SK-N-SH treated with all-trans-retinoic acid at 6 μM for 48 hours (cell line): ENCODE measurements at places on chromosomes 12 and 14.

DNA sequence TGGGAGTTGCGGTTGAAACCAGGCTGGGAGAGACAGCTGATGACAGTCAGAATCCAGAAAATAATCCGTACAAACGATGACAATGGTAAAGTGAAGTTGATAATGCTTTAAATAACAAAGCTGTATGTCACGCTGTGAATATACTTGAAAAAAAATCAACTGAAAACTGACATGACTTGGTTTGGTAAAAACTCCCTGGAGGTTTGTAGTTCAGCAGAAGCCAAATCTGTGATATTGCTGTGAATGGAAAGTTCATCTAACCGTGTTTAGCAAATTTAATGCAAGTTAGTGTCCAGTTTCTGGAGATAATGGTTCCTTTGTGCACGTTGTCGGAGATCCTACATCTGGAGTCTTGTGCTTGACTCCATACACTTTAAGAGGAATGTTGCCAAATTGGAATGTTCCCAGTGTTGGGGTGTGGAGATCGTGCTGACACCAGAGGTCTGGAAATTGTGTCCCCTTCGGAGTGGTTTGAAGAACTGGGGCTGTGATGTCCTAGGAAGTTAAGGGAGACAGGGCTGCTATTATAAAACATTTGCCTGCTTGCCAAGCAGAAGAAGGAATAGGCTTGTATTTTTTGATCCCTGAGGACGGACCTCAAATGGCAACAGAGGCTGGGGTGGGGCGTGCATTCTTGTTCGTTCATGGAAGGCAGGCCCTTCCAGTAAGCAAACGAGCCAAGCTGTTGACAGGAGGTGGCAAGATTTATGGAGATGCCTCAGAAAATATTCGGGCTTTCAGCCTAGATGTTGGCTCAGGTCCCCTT is 30.6 kb downstream of the PPFIBP1 start:
- ATAC-seq = peak; percentile 66

DNA sequence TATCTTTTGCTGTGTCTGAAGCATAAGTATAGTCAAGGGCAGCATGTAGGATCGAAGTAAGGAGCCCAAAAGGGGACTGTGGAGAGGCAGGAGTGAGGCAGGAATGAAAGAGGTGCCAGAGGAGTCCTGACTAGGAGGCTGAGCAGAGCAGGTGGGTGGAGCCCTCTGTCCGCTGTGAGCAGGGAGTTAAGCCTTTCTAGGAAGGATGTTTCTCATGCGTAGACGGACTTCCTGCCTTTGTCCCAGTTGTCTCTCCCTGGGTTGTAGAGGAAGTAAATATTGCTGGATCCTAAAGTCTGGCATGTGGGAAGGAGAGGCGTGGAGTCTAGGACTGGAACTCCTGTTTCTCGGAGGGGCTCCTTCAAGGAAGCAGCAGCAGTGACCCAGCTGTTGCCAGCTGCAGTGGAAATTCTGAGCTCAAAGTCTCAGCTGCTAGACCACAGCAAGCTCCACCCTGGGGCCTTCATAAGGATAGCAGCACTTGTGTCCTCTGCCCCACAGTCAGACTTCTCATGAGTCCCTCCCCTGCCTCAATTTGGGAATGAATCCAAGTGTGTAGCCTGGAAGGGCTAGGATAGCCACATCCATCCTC is 44.0 kb downstream of the RBMS2 start:
- ATAC-seq = no peak

- ATAC-seq = no peak
Measured at GRCh38 chr14:47917344-47917954, 242.0 kb upstream of the MDGA2 start.

- peak; percentile 76 for ATAC-seq
Measured at GRCh38 chr12:89390802-89391673, 38.7 kb upstream of the DUSP6 start.

- ATAC-seq = peak; percentile 59
Measured at GRCh38 chr14:52694761-52695480, 437 bp downstream of the ERO1A start.

GRCh38 chr12:106138357-106138632 is 459 bp downstream of the NUAK1 start:
- ATAC-seq = peak; percentile 26

DNA sequence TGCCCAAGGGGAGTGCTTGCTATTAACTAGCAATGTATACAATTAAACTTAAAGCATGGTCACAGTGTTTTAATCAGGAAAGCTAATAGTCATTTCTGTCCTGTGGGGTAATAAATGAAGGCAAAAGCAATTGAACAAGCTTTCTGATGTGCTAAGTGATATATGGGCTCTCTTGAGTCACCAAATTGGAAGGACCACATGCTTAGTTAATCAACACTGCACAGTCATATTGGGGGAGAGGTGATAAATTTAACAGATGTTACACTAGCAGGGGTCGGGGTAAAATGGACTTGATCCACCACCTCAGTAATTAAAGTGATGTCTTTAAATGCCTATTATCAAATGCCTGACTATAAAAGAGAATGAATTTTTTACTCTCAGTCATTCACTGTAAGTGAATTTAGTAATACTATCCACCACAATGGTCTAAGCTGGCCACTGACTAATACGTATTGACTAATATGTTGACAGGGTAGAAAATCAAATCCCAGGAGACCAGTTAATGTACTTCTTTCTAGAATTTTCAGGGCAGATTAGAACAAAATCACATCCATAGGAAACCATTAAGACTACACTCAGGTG is 736.3 kb downstream of the RPS29 start:
- no peak for ATAC-seq

DNA sequence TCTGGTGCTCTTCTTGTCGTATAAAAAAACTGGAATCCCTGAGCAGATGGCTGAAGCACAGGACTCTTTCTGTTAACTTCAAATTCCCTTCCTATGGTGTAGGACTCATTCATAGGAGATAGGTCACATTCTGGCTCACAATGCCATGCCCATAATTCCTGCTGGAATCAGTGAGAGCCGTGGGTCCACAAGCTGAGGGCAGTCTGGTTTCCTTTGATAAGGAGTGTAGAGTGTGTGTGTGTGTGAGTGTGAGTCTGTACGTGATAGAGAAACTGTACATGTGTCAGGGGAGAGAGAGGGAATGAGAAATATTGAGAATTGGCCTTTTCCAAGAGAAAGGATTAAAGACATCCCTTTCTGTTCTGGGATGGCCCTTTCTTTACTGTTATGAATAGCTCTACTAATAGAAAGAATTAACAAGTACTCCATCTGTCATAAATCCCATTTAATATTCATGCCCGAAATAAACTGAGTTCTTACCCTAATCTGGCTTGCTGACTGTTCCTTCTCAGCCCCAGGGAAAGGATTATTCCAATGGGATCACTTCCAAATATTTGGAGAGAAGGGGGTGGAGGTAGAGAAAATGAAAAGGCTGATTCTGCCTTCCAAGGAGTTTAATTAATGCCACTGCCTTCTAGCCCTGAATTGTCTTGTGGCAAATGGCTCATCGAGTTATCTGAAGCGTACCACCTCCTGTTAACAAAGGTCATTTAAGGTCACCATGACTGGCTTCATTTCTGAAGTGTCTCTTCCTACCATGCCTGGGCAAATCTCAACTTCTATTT is 79.0 kb downstream of the TMX1 start:
- ATAC-seq = 0 out of 3 replicates have a peak, but pooled peaks have one; percentile 18

GRCh38 chr12:6708960-6709394 is 8.4 kb upstream of the PIANP start:
- ATAC-seq = no peak

DNA sequence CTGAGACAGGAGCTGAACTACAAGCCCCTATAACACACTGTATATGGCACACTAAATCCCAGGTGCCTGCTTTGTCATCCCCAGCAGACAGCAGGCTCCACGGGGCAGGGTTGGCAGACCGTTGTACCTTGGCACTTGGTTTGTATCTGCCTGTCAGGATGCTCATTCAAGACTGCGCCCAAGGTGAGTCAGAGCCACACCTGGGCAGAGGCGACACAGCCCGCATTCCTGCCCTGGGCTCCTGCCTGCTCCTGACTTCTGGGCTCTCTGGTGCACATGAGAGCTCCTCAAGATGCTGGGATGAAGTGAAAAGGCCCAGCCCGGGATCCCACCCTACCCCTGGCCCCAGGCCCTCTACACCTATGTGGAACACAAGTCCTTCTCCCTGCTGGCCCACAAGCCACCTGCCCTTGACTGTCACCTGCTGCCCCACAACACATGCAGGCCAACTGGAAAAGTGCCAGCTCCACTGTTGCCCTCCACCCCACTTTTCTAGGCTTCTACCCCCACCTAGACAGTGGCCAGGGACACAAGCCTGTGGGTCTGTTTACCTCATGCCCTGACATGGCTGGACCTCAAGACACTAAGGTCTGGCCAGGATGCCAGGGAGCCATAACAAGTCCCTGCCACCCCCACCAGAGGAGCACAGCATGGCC is 30.8 kb upstream of the PNMA1 start:
- no peak for ATAC-seq

- no peak for ATAC-seq
Measured at GRCh38 chr12:14129611-14130195, 148.3 kb upstream of the GRIN2B start.

DNA sequence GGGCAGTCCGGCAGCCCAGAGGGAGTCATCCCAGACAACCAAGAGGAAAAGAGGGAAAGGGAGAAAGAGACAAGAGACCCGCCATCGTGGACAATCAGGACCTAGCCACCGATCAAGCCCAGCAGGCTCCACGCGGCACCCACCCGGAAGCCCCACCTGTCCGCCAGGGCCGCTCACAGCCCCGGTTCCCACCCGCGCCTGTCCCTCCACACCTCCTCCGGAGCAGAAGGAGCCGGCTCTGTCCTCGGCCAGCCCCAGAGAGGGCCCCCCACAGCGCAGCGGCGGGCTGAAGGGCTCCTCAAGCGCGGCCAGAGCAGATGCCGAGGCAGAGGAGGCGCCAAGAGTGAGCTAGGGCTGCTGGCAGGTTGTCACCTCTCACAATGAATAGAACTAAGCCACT is 784.7 kb upstream of the FBXO33 start:
- ATAC-seq = no peak

DNA sequence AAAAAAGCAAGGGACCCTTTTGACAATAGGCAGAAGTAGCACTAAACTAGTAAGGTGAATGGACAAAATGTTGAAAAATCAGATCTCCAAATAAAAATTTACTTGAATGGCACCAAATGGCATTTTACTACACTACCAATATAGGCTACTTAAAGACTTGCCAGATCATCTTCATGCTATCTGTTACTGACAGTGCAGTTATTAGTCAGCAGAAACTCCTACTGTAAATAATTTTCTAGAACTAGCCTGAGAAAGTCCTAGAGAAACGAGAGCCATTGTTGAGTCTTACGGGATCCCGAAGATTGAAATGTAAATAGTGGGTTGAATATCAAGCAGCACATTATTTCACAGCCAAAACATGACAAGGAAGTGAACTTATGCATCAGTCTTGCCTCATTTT is 350.3 kb downstream of the SEC23A start:
- ATAC-seq = no peak

DNA sequence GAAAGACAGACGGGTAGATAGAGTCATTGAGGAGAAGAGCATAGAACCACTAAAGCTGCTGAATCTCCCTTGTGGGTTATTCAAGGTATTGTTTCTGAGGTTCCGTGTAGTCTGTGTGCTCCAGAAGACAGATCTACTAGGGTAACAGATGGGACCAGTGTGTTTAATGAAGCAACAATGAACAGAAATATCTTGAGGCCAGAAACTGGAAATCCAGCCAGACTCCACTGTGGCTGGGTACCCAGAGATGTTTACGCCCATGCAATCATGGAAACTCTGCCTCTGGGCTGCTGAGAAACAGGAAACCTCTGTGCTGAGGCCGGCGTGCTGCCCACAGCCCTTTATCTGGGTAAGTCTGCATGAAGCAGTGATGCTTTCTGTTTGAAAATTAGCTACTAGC is 8.3 kb downstream of the PROX2 start:
- ATAC-seq = no peak

DNA sequence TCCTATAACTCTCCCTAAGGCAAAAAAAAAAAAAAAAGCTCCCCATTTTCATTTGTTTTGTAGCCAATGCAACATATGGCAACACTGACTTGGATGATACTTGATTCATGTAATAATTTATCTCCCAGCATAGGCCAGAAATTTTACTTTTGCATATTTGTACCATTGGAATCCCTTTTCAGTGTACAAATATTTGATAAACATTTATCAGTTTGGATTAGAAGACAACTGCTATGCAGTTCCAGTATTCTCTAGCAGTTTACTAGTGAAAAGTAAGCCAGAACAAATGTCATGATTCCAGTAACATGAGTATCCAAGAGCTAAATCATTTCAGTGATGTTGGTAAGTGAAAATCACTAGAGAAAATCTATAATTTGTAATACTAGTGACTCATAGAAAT is 392.3 kb downstream of the CCER1 start:
- ATAC-seq = no peak

DNA sequence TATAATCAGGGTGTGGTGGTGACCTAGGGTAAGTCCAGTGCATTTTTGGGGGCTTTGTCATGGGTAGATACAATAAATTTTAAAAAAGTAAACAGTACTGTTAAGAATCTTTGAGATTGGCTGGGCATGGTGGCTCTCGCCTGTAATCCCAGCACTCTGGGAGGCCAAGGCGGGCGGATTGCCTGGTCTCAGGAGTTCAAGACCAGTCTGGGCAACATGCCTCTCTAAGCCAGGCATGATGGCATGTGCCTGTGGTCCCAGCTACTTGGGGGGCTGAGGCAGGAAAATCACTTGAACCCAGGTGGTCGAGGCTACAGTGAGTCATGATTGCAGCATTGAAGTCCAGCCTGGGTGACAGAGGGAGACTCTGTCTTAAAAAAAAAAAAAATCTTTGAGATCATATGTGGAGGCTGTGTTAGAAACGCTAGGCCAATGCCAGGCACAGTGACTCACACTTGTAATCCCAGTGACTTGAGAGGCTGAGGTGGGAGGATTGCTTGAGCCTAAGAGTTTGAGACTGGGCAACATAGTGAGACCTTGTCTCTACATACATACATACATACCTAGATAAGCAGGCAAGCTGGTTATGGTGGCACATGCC is 67.7 kb downstream of the PRKCH start:
- ATAC-seq = no peak; the same call in 2 of the 3 replicates

GRCh38 chr14:101721951-101722661 is 39.4 kb upstream of the PPP2R5C start:
- ATAC-seq = peak; percentile 96

- ATAC-seq = no peak
Measured at GRCh38 chr14:61379639-61380184, 58.3 kb downstream of the PRKCH start.

DNA sequence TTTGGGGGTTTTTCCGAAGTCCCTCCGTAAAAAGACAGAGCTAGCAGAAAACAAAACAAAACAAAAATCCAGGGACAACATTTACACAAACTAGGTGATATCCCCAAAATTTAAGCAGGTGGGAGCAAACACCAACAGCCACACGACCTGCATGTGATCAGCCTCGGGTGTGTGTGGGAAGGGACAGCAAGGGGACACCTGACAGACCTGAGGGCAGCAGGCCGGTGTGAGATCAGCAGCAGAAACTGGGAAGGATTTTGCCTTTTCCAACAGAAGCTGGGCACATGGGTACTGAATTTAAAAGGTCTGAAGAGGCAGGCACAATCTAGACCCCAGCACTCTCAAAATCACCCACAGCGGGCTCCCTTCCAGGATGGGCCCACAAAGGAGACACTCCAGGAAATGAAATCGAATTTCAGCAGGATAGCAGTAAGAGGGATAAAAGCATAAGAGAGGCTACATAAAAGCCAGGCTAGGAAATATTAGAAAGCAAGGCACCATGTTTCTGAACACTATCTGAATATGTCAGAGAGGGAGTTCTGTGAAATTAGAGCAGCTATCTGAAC is 36.5 kb upstream of the SELPLG start:
- ATAC-seq = no peak
